Coronary artery (tissue), 2 donors: ENCODE measurements at places on chromosomes 7 and 10.

DNA sequence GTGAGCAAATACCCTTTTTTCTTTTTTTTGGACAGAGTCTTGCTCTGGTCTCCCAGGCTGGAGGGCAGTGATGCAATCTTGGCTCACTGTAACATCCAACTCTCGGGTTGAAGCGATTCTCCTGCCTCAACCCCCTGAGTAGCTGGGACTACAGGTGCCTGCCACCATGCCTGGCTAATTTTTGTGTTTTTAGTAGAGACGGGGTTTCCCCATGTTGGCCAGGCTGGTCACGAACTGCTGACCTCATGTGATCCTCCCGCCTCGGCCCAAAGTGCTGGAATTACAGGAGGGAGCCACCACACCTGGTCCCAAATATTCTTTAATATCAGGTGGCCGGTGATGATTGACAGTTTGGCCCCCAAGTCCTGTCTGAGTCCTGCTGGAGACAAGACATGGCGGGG lies 6.6 kb downstream of the LAT2 start:
- DNase-seq, result no peak

GRCh38 chr7:155318245-155318644 lies 20.6 kb downstream of the INSIG1 start:
- DNase-seq, result no peak

GRCh38 chr10:88979153-88979562 lies 11.4 kb upstream of the FAS start:
- DNase-seq, result no peak

- DNase-seq, result no peak
These were observed 42.7 kb upstream of the LAMB1 start for GRCh38 chr7:108045669-108046068.

DNA sequence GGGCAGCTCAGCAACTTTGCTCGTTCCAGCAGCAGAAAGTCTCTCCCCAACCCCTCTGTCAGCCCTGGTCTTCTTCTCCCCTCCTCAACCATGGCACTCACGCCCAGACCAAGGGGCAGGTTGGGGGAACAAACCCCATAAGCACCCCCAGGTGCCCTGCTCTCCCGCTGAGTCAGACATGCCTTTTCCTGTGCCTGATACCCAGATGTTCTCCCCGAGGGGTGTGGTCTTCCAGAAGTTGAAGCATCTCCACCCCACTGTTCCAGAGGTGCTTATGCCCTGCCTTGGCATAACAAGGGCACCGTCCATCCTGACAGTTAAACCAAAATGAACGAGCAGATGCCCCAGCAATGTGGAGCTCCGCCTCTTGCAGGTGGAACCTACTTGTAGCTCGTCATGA lies 67.1 kb downstream of the C10orf143 start:
- DNase-seq, result peak; percentile 52

DNA sequence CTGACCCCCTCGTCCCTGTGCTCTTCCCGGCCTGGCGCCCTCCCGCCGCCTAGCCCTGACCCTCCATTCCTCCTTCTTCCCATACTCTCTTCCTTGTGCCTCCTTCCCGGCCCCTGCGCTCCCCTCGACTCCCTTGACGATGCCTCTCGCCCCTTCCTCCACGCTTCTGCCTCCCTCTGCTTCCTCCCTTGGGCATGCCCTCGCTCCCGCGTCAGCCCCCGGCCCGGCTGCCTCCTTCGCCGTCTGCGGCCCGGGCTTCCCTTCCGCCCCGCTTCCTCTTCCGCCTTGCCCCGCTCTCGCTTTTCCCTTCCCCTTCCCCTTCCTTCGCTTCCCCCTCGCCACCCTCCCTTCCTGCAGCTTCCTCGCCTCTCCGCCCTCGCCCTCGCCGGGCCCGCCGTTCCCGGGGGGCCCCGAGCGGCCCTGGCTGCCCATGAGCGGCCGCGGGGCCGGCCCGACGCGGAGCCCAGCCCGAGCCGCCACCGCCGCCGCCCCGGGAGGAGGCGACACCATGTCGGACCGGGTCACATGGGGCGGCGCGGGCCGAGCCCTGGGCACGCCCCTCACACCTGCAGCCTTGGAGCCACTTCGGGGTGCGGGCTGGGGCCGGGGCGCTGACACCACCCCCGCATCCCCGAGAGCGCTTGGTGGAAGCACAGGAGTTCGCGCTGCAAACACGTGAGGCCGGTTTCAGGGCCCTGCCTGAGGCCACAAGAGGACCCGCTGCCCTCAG lies at the start of gene FBXW4:
Gene FBXW4 (minus strand): TSS at position 497 of the 730 bp plus-strand sequence. CDS start 65 bp downstream, at position 432.
- DNase-seq, result peak; percentile 77

DNA sequence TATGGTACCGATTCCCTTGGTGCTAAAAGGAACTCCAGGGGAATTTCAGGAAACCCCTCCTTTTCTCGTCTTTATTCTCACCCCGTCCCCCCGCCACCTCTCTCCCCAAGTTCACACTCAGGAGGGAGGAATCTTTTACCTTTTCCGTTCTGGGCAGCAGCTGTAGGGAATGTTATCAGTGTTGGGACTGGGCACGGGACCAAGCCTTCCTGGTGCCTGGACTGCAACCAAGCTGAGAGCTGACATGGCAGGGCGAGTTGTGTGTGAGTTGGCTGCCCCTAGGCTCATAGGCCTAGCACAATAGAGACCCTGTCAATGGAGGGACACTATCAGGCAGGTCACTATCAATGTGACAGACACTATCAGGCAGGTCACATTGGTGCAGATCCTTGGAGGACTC lies 121.4 kb downstream of the TCF7L2 start:
- no peak for DNase-seq

DNA sequence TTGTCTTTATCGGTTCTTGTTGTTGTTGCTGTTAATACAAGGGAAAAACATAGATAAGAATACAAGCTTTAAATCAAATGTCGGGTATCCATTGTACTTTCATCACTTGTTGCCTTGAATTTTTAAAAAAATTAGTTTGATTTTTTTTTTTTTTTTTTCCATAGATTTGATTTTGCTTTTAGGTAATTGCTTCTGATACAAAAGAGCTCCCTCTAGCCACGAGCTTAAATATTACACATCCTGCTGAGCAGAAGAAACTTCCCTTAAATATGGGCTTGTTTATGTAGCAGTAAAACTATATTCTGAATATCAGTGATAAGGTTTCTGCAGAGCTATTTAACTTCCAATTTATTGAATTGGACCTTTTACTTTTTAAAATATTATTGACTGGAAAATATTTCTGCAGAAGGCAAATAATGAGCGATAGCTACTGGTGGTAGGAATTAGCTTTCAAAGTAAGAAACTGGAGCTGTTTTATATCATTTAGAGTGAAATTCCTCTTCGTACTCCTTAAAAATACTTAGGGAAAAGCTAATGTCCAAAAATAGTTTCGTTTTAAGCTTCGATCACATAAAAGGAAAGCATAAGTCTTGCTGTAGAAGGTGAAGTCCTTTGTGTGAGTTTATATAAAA lies 216.9 kb downstream of the POLR1F start:
- no peak for DNase-seq

DNA sequence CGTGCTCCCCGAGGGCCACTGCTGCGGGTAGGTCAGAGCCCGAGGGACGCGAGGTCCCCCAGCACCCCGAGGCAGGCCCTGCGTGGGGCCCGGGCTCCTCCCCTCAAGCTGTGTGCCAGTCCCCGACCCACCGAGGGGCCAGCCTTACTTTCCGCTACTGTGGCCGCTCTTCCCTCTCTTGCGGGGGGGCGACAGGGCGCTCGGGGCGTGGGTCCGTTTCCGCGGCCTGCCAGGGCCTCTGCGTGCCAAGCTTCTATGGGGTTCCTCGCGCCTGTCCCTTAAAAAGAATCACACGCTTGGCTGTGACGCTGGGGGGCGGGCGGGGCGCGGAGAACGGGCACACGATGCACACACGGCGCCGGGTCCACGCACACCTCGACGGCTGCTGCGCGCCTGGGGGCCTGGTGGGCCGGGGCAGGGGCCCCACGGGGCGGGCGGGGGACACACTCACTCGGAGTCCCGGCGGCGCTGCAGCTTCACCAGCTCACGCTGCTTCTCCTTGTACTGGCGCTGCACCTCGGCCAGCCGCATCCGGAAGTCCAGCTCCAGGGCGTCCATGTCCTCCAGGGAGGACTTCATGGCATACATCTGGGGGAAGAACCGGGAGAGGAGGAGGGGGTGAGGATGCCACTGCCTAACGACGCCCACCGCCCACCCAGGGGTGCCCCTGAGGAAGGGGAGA lies 62.0 kb downstream of the TNRC18 start:
- no peak for DNase-seq

GRCh38 chr10:102611514-102612087 lies 32.7 kb upstream of the TRIM8 start:
- DNase-seq, result no peak

GRCh38 chr10:77290528-77291155 lies 347.0 kb downstream of the KCNMA1 start:
- no peak for DNase-seq

GRCh38 chr10:124719213-124719851 lies 24.8 kb downstream of the FAM53B start:
- no peak for DNase-seq

DNA sequence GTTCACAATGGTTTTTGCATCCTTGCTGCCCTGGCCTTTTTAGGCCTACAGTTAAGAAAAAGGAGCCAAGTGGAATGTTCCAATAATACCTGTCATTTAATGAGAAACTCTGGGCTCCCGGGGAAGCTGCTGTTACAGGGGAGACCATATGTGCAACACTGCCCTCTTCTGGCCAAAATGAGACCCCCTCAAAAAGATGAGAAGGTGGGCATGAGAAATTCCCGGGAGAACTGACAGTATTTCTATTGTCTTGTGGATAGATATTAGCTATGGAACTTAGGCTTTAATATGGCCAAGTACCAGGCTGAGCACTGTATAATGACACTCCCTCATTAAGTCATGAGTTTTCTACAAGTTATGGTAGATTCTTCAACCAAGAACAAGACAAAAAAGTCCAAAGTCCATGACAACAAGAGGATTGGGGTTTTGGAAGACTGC lies 99.4 kb downstream of the CCDC3 start:
- no peak for DNase-seq

GRCh38 chr7:27606270-27607209 lies 56.1 kb downstream of the HIBADH start:
- DNase-seq, result no peak

DNA sequence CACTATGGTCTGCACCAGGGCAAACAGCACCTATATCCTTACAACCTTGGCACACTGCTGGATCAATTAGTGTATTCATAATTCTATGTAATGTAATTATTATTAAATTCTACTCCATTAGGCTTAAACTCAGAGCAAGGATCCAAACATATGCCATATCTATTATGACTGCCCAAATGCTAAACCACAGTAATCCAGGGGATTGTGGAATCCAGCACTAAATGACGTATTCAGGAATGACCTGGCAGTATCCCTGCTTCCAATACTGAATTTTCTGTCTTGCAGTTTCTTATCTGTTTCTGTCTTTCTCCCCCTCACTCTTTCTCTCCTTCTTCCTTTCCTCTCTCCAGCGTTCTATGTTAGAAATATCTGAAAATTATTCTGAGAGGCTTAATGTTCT lies 16.5 kb upstream of the UBE2D1 start:
- no peak for DNase-seq

DNA sequence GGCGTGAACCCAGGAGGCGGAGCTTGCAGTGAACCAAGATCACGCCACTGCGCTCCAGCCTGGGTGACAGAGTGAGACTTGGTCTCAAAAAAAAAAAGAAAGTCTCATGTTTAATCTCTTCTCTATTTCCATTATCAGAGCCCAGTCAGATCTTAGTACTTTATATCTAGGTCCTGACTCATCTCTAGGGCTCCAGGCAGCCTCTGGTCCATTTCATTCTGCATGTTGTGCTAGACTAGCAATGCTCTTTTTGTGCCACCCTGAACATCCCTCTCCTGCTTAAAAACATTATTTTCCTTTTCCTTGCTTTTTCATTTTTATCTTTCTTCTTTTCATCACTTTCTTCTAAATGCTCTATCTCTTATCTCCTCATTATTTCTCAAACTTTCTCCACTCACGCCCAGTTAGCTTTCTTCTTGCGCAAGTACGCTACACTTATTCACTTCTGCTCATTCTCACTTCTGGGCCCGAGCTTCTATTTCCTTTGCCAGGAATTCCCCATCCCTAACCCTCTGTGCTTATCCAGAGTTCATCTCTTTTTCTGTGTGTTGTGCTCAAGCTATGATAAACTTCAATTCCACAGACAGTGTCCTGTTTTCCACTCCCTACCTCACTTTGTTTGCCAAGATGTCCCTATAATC lies 63.9 kb downstream of the BTAF1 start:
- DNase-seq, result no peak

DNA sequence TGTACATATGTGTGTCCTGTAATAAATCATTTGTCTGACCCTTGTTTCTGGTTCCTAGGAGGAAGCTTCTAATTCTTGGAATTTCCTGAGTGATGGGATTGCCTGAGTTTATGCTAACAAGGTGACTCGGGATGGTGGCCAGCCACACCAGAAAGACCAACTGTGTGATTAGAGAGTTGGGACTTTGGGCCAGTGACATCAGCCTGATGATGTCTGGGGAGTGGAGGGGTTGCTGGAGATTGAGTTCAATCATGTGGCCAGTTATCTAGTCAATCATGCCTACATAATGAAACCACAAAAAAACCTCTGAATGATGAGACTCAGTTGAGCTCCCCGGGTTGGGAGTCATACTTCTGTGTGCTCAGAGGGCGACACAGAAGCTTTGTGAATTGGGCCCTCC lies 23.5 kb upstream of the CARD11 start:
- DNase-seq, result no peak
